ENCODE measurements at places on chromosomes 12 and 14.

DNA sequence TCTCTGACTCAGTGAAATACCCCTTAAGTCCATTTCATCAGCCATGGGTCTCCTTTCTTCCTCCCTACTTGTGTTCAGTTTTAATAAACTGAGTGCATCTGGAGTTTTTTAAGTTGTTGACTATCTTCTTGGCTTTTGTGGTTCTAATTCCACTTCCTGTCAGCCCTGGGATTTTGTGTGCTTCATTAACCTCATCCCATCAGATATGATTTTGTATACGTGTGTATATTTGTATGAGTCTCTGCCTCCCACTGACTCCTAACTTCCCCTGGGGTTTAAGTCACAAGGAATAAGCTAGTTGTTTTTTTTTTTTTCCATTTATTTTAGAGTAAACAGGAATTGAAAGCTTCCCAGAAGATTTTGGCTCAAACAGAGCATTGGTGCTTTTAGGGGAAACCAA is 62.7 kb downstream of the TTLL5 start:
- DNase-seq = no peak

DNA sequence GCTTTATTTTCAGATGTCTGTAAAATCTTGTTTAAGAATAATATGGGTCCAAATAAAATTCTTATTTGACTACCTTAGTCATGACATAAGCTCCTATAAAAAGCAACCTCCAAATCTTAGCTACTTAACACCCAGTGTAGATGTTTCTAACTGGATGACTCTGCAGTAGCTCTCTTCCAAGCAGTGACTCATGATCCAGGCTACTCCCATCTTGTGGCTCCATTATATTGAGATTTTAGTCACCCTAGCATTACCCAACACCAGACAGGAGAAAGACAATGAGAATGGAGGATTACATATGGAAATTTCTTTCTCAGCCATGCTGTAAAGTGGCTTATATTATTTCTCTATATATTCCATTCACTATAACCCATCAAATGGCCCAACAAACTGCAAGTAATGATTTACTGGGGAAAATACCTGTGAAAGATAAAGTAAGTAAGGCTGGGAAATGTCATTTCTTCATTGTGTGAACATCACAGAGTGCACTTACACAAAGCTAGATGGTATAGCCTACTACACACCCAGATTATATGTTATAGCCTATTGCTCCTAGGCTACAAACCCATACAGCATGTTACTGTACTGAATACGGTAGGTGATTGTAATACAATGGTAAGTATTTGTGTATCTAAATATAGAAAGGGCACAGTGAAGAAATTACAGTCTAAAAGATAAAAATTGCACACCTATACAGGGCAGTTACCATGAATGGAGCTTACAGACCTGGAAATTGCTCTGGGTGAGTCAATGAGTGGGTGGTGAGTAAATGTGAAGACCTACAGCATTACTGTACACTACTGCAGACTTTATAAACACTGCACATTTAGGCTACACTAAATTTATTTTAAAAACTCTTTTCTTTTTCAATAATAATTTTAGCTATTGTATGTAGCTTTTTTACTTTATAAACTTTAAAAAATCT is 163.2 kb downstream of the DYRK2 start:
- no peak for DNase-seq

DNA sequence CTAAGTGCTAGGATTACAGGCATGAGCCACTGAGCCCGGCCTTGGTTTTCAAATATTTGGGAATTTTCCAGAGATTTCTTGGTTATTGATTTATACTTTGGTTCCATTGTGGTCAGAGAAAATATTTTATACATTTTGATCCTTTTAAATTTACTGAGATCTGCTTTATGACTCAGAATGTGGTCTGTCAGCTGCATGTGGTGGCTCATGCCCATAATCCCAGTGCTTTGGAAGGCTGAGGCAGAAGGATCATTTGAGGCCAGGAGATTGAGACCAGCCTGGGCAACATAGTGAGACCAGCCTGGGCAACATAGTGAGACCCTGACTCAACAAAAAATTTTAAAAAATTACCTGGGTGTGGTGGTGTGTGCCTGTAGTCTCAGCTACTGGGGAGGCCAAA is 49.8 kb downstream of the ADCK1 start:
- no peak for DNase-seq

DNA sequence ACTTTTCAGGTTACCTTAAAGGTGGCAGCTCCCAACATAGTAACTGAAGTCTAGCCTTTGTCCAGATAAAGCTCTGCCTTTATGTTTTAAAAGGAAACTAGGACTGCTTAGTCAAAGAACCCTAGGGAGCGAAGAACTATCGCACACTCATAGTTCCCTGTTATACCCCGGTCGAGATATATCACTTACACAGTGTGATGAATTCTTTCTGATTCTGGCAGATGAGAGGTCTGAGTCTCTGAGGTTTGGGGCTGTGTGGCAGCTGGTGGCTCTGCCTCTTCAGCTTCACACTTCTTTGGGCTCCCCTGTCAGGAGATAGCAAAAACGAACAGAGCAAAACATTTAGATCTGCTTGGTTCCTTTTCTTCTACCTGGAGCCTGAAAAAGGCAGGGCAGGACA is 17.0 kb downstream of the ACIN1 start:
- DNase-seq = no peak

- DNase-seq = no peak
These were observed 5.4 kb downstream of the POLR3B start for GRCh38 chr12:106362971-106363370.

DNA sequence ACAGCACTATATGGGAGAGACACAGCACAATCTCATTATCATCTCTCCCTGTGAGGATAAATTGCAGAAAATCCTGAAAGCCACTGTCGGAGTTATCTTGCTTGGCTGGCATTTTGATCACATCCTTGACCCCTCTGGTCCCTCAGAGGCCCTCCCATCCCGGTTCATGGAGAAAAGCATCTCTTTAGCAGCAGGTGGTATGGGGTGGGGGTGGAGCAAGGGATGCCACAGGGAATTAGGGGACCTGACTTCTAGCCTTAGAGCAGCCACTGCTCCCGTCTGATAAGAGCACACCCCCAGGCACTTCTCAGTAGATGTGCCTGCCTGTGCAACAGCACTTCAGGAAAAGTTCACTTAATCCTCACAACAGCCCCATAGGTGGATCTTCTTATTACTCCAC is 38.6 kb downstream of the GRIN2B start:
- no peak for DNase-seq

GRCh38 chr14:99326041-99326710 is 54.2 kb upstream of the BCL11B start:
- DNase-seq = no peak

DNA sequence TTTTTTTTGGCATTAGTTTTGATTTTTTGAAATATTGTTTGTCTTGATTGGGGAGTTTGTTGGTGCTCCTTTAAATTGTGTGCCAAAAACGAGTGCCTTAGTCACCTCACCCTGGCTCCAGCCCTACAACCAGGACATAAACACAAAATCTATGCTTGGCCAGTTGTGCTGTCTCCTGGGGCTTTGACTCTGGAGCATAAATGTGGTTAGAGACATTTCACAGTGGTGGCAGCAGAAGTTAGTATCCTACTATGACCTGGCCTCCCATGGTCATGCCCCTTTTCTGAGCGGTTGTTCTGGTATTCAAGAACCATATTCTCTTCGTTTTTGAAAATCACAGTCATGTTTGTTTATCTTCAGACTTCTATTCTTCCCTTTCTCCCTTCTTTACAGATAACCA is 70.7 kb upstream of the PSMA6 start:
- DNase-seq = no peak

DNA sequence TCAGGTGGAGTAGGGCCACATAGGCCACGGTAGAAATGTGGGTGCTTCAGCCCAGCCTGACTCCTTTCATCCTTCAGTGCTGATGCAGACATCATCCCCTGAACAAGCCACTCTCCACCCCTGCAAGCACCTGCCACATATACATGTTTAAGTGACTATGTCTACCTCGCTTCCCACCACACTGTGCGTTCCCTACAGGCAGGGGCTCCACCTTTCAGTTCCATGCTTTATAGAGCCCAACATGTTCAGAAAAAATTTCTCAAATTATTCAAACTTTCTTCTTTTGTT is 11.6 kb downstream of the SLC7A7 start:
- DNase-seq = no peak

DNA sequence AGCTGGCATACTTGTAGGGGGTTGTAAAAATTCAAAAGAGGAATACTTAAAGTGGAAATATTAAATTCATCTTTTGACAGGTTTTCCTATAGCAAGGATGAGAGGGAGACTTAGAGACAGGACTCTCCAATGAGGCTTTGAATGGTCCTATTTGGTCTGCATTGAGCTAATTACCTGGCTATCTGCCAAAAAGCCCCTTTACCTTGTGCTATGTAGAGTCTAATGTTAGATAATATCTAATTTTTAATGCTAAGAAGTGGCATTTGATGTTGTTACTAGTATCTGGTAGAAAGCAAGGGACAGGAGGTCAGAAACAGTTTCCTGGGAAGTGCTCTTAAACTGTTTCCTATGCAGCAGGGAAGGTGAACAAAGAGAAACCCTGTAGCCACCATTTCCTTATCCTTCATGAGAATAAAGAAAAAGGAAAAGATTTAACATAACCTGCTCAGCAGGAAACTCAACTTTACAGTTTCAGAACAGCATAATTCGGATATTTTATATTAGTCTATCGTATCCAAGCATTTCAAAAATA is 550.0 kb downstream of the SOX5 start:
- no peak for DNase-seq

DNA sequence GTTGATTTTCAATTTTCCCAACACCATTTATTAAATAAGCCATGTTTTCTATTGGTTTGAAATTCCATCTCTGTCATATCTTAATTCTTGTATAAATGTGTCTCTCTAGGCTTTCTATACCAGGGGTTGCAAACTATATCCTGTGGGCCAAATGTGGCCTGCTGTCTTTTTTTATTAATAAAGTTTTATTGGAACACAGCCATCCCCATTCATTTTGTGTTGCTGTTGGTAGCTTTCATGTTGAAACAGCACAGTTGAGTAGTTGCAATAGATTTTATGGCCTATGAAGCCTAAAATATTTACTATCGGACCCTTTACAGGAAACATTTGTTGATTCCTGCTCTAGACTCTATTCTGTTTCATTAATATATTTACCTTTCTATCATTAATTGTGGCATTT is 9.4 kb downstream of the HCFC2 start:
- DNase-seq = no peak

- DNase-seq = no peak
These were observed 2.7 kb downstream of the DYRK2 start for GRCh38 chr12:67651132-67651695.

- no peak for DNase-seq
These were observed 8.5 kb downstream of the VASH1 start for GRCh38 chr14:76769636-76770292.

GRCh38 chr12:8081251-8081920 is 688 bp upstream of the NECAP1 start:
- DNase-seq = no peak

DNA sequence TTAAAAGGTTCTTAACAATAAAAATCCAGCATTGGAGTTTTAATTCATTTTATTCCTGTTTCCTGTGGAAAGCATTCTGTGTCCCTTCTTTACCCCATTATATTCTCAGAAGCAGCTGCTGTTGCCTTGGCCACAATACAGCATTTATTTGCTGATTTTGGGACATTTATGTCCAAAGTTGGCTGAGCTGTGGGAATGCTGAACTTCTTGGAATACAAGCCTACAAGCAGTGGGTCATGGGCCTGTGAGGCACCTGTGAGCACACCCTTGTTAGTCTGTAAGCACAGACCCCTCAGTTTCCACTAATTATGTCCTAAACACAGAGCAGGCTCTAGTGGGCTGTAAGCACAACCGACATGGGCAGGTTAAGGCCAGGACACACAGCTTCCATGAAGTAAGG is 122.2 kb upstream of the IGF1 start:
- DNase-seq = no peak

GRCh38 chr14:90405101-90405500 is 8.3 kb downstream of the CALM1 start:
- no peak for DNase-seq

- DNase-seq = no peak
These were observed 12.4 kb downstream of the CCDC92 start for GRCh38 chr12:123960029-123960735.

GRCh38 chr14:74566174-74567141 is 45.6 kb downstream of the LTBP2 start:
- DNase-seq = no peak

GRCh38 chr12:7076493-7076892 is 15.8 kb downstream of the C1R start:
- DNase-seq = no peak

- DNase-seq = no peak
These were observed 19.1 kb downstream of the TMEM30B start for GRCh38 chr14:61262082-61262481.

DNA sequence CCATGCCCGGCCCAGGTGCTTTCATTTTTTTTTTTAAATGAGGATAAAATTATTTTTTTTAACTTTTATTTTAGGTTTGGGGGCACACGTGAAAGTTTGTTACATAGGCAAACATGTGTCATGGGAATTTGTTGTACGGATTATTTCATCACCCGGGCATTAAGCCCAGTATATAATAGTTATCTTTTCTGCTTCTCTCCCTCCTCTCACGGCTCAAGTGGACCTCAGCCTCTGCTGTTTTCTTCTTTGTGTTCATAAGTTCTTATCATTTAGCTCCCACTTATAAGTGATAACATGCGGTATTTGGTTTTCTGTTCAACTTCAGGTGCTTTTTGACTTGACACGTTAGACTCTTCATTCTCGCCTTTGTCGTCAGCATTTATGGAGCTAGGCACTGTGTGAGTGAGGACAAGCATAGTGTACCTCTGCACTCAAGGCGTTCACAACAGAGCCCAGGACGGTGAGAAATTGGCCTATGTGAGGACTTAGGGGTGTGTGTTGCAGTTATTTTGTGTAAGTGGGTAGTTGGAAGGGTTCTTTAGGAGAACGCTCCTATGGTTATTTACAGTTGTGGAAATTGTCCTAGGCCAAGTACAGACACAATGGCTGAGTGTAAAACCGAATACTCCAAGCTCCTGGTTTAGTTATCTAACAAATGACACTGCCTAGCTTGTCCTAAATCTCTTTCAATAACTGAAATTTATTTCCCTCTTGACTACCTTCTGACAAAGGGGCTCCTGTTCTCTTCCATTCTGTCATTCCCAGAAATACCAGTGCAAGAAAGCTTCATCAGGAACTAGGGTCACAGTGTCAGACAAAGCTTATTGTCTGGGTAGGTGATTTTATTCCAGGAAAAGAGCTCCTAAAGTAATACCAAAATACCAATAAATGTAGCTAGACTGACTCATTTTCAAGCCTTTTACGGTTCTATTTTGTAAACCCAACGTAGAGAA is 200.5 kb upstream of the PRICKLE1 start:
- no peak for DNase-seq

DNA sequence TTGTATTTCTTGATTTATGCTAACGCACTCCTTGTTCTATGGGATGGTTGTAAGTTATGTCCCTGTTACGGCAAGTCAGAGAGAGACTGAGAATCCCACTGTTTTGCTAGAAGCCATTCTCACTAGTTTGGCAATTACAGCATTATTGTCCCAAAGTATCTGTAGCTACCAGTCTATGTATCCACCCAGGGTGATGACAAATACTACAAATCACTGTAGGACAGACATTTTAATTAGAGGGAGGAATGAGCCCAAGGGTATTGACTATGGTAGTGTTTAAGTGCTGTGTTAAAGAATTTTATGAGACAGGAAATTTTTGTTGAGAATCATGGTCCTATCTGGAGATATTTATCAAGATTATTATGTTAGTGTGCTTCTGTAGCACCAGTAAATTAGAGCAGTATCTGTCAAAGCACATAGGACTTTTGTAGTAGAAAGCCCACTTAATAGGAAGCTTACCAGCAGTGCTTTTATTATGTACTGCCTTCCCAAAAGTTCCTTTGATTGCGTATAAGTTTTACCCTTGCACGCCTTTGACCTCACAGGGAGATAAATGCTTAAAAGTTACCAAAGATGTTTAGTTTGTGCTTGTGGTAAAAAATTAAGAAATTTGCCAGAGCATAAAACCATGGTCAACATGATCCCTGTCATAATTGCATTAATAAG is 10.7 kb downstream of the PRKCH start:
- no peak for DNase-seq
